RCC 7860 (cell line): ENCODE measurements at places on chromosomes 2 and 18.

- peak; percentile 17 for DNase-seq
These were observed 219.6 kb upstream of the RAB12 start for GRCh38 chr18:8389391-8390340.

DNA sequence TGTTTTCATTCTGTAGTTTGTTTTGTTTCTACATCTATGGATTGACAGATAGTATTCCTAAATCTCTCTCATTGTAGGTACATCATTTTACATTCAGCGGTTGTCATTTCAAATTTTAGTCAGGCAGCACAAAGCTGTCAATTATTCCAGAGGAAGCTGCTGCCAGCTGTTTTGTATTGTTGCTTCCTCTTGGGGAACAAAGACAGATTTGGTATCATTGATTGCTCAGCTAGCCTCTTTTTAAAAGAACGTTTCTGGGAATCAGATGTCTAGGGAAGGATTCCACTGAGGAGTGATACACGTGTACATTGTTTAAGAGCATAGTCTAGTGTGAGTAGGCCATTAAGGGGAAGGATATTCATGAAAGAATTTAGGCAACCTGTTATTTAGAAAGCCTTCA lies 145.8 kb downstream of the AGPS start:
- DNase-seq = no peak

GRCh38 chr2:46350029-46350689 lies 53.0 kb downstream of the EPAS1 start:
- no peak for DNase-seq

GRCh38 chr2:178194600-178195389 lies 483 bp downstream of the OSBPL6 start:
- DNase-seq = peak; percentile 52

DNA sequence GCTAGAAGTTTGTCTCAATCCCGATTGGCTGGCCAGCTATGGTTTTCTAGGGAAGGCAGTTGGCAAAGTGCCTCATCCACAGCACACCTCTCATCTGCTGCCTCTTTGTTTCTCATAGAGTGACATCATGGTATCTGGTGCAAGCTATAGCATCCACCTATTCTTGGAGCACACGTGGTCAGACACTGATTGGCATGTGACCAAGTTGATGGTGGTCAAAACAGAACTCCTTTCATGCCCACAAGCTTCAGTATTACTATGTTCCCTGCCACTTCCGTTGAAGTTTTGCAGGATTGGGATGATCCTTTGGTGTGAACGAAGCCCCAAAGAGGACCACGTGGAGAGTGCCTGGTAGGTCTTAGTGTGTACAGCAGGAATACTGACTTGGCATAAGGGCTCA lies 28.8 kb downstream of the TTC32 start:
- DNase-seq = no peak

DNA sequence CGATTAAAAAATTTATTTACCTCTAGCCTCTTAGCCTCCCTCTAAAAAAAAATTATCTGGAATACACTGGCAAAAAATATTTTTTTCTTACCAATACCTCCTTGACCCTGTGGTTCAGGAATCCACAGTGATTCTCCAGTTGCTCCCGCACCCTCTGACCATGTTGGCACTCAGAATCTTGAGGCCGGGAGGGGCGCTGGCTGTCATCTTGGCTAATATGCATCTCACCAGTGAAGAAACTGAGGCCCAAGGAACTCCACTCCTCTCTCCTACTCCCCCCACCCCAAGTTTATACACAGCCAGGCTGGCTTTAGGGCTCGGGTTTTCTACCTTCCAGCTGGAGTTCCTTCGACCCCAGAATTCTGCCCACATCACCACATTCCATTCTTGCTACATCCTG lies 97.8 kb upstream of the THOC1 start:
- DNase-seq = no peak

GRCh38 chr2:82789851-82790205 lies 1669.3 kb downstream of the SUCLG1 start:
- DNase-seq = no peak

- no peak for DNase-seq
These were observed 187.9 kb downstream of the VAPA start for GRCh38 chr18:10101729-10102128.
